ENCODE measurements at places on chromosomes 5 and 9.

DNA sequence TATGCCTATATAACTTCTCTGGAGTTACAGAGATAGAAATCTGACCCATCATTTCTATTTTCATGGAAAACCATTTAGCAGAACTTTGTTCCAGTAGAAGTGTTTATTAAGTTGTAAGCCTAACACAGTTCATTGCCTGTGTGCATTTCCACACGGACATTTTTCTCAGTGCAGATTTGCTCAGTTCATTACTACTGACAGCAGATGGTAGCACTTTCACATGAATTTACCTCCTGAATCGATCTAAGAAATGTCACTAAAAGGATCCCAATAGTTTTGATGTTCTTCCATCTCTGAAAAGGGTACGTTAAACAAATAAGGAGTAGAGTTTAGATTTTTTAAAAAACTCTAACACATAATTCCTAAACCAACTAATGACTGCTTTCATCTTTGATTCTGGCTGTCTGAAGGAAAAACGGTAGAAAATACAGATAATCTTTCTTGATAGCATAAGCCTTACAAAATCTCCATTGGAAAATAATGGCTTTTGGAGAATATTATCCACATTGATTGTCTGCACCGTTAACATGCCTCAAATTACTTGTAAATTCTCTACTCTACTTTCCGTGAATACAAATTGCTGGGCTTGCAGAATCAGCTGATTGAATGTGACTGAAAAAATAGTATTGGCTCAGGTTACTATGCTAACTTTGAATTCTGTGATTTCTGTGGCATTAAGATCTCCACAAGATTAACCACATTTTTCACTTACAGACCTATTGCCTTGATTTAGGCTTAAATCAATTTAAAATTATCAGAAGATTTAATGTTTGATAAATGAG, 33.1 kb downstream of the RPS23 start:
- no peak for DNase-seq

DNA sequence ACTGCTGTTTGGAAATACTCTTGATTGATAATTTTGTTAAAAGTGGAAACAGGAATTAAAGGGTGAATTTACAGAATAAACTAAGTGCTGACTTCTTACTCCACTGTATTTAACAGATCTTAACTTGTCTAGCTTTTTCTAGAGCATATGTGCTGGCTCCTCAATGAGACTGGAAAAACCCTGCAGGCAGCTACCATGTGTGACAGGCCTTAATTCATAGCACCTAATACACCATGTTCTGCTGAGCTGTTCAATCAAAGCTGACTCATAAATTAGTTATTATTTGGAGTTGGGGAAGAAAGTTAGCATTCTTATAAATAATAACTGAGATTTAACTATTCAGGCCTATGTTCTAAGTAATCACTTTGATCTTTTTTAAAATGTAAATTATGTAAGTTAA, 29.4 kb downstream of the CTNNAL1 start:
- no peak for DNase-seq

GRCh38 chr5:42520203-42520602, 97.0 kb downstream of the GHR start:
- no peak for DNase-seq

- no peak for DNase-seq
Measured at GRCh38 chr5:67771221-67771620, 444.3 kb upstream of the PIK3R1 start.

- DNase-seq, result no peak
Measured at GRCh38 chr5:141001844-141002604, 35.7 kb downstream of the PCDHAC2 start.

DNA sequence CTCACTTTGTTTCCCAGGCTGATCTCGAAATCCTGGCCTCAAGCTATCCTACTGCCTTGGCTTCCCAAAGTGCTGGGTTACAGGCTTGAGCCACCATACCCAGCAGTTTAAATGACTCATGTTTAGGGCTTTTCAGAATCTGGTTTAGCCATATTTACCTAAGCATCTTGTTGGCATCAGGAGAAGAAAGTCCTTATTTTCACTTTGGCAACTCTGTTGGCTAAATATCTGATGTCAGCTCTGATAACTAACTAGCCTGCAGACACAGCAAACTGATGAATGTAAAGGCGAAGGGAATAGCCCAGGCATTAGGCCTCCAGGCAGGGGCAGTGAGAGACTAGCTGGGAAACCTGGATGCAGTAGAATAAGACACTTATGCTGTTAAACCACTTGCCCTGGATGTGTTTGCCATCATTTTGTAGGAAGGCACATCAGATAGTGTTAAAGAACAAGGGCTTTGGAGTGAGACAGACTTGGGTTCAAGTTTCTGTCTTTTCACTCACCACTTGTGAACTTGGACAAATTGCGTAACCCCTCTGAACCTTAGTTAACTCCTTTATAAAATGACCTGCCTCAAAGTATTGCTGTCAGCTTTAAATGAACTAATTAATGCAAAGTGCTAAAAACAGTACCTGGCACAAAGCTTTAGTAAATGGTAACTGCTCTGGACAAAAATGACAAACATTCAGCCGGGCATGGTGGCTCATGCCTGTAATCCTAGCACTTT, 34.7 kb upstream of the GARNL3 start:
- no peak for DNase-seq

GRCh38 chr9:136799079-136799853, 3.1 kb downstream of the CCDC183 start:
- DNase-seq, result no peak

GRCh38 chr5:2298781-2299180, 416.1 kb upstream of the IRX4 start:
- DNase-seq, result no peak

DNA sequence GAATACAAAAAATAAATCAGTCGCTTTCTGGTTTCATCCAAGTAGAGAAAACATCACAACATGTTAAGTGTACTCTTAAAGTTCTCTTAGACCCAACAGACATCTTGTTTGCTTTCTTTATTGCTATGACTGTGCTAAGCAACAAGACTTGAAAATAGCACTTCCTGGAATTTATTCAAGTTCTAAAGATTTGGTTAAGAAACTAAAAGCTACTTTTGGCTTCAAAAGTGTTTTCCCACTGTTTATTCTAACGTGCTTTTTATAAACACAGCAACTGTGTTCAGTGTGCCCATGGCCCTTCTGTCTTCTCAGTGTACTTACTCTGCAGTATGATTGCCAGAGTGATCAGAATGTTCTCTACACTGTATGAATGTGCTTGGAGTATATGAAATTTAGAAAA, 109.8 kb downstream of the GIN1 start:
- no peak for DNase-seq

DNA sequence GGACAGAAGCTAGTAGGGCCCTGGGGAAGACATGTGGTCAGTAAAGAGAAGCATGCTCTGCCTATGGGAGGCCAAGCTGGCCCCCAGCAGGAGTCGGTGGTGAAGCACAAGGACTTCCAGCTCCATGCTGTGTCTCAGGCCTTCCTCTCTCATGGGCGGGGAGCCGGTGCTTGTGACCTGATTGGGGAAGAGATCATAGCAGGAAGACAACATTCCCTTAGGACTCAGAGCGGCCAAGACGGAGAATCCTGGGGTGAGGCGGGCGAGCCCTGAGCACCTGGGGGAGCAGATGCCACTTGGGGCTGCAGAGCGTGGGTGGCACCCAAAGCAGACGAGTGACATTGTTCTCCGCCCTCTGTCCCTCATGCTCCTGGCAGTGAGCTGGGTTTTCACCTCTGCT, 33.3 kb upstream of the CNOT6 start:
- no peak for DNase-seq

GRCh38 chr9:133707065-133707762, 30.9 kb downstream of the SARDH start:
- DNase-seq, result no peak

- no peak for DNase-seq
Measured at GRCh38 chr5:119082691-119083090, 11.8 kb downstream of the DMXL1 start.

- DNase-seq, result no peak
Measured at GRCh38 chr5:13629218-13629617, 315.3 kb downstream of the DNAH5 start.
